Fibroblast of skin of right biceps (primary cell): ENCODE measurements at places on chromosomes 12 and 14.

DNA sequence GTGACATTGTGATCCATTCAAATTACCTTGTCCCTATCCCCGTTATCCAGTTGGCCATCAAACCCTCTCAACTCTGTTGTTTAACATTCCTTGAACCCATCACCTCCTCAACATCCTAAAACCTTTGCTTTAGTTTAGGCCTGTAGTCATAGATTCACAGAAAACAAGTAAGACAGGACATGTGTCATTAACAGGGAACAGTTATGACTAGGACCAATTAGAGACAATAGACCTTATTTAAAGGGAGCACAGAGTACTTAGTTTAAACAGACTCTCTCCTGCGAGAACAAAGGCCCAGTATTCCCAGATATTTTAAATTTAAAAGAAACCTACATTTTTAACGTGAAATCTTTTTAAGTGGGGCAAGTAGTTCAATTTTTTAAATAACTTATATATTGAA is 20.0 kb upstream of the HELB start:
- no peak for DNase-seq

DNA sequence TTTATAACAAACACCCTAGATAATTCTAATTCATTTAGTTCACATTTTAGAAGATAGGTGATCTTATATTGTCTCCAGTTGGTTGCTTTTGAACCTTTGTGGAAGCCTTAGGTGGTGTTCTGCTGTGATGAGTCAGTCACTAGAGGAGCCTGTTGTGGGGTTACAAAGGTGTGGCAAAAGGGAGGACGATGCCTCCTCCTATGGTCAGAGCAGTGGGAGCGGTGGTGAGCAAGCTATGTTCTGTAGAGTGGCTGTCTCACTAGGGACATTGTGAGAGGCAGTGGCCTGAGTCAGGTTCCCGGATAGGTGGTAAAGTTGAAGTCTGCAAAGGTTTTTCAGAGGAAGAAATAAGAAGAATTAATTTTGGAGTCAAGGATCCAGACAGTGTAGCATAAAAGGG is 71.6 kb upstream of the USP44 start:
- DNase-seq: no peak

GRCh38 chr14:51564986-51565604 is 86.6 kb upstream of the FRMD6 start:
- no peak for DNase-seq

DNA sequence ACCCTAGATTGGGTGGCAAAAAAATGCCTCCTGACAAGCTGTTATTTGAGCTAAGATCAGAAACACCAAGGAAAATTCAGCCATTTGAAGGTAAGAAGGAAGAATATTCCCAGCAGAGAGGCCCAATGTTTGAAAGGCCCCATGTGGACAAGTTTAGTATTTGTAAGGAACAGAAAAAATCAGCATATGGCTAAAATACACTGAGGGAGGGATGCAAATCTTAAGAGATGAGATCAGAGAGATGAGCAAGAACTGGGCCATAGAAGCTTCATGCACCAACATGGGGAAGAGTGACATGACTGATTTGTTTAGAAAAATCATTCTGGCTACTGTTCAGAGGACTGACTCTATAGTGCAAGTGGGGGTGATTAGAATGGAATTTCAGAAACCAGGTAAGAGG is 496.8 kb upstream of the SOX5 start:
- DNase-seq: no peak

DNA sequence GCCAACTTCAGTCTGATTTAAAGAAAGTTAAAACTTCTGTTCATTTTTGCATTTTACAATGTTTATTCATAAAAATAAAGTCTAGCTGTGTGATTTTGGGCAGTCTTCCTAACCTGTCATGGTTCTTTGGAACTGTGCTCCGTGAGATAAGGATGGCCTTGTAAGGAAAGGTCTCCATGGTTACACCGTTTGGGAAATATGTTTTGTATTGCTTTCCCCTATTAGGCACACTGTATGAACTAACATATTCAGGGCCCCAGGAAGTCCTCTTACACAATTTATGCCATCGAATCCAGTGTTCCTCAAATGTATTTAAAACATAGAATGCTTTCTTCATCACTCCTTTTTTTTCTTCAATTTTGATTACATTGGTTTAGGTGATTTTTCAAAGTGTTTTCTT is 54.5 kb downstream of the APAF1 start:
- peak; percentile 3 for DNase-seq

- no peak for DNase-seq
Measured at GRCh38 chr12:92403210-92404175, 257.8 kb upstream of the BTG1 start.

DNA sequence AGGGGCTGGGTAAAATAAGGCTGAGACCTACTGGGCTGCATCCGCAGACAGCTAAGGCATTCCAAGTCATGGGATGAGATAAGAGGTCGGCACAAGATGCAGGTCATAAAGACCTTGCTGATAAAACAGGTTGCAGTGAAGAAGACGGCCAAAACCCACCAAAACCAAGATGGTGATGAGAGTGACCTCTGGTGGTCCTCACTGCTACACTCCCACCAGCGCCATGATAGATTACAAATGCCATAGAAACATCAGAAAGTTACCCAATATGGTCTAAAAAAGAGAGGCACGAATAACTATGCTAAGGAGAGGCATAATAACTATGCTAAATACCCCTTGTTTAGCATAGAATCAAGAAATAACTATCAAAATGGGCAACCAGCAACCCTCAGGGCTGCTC is 46.2 kb upstream of the MAP3K9 start:
- no peak for DNase-seq
